Ammon's horn (tissue), 1 donor: ENCODE measurements at places on chromosomes 7 and 10.
A peak's percentile ranks its signal among the peaks of the same experiment; 100 is the strongest.

- no peak for DNase-seq
Observed at GRCh38 chr10:75042292-75042974, 69.0 kb upstream of the SAMD8 start.

- DNase-seq: no peak
Observed at GRCh38 chr7:7695111-7695817, 23.1 kb downstream of the RPA3 start.

DNA sequence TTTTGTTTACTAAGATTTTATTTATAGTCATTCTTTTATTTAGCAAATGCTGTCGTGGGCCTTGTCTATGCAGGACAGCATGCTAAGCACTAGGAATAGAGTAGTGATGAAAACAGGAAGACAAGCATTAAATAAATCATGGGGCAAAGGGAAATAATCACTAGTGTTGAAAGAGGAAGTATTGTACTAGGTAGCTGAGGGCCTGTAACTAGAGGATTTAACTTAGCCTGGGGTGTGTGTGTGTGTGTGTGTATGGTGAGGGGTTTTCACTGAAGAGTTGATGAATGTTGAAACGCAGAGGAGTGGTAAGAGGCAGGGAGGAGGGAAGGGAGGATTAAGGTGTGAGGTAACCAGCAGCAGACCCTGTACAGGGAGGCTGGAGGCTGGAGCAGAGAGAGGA, 446.4 kb downstream of the SDK1 start:
- DNase-seq: no peak

GRCh38 chr7:83040484-83040883, 122.2 kb downstream of the PCLO start:
- DNase-seq: no peak

DNA sequence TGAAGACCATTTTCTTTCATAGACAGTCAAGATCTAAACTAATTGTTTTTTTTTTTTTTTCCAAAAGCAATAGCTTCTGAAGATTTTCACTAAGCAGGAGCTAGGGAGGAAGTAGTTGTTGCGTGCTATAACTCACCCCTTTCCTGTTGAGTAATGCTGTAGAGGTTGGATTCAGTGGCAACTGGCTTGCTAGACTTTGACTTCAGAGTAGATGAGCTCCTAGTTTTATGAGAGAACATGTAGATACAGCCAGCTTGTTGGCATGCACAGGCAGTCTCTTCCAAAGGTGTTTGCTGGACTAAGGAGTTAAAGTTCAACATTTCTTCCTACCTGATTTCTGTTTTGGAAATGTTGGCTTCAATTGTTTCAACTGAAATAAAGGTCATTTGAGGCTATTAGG, 66.2 kb upstream of the MXI1 start:
- no peak for DNase-seq

- DNase-seq: no peak
Observed at GRCh38 chr7:157054927-157055326, 44.5 kb upstream of the MNX1 start.

DNA sequence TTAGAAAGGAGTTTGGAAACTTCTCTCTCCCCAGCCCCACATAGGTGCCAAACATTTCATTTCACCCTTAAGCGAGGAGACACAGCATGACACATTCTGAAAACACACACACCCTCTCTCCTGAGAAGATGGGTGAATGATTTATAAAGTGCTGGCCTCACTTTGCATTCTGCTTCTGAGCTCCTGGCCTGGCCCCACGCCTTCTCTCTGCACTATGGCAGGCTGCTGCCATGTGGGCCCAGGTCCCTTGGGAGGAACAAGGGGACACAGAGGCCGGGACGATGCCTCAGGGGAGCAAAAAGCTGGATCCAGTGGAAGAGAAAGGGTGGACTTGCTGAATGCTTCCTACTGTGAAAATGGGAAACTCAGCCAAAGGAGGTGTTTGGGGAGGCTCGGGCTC, 56.0 kb downstream of the CPXM2 start:
- DNase-seq: no peak

- DNase-seq: peak; percentile 61
Observed at GRCh38 chr10:73095481-73096021, 1.1 kb downstream of the P4HA1 start.

- no peak for DNase-seq
Observed at GRCh38 chr10:43249151-43249961, 17.5 kb downstream of the RASGEF1A start.

GRCh38 chr7:131076032-131076431, 251.6 kb upstream of the MKLN1 start:
- DNase-seq: no peak

DNA sequence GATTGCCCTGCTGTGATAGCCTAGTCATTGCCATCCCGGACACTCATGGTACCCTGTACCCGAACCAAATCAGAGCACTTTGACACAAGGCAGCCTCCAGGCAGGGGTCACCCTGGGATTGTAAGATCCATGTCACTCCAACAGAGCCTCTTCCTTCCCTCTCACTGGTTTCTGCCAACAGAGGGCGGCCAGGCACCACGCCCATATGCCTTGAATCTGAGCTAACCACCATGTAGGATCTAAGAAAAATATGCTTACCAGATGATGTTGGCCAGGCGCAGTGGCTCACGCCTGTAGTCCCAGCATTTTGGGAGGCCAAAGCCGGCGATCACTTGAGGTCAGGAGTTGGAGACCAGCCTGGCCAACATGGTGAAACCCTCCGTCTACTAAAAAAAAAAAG, 389.2 kb upstream of the KLF6 start:
- DNase-seq: no peak

GRCh38 chr7:154640266-154640865, 362.6 kb downstream of the PAXIP1 start:
- DNase-seq: peak; percentile 73

DNA sequence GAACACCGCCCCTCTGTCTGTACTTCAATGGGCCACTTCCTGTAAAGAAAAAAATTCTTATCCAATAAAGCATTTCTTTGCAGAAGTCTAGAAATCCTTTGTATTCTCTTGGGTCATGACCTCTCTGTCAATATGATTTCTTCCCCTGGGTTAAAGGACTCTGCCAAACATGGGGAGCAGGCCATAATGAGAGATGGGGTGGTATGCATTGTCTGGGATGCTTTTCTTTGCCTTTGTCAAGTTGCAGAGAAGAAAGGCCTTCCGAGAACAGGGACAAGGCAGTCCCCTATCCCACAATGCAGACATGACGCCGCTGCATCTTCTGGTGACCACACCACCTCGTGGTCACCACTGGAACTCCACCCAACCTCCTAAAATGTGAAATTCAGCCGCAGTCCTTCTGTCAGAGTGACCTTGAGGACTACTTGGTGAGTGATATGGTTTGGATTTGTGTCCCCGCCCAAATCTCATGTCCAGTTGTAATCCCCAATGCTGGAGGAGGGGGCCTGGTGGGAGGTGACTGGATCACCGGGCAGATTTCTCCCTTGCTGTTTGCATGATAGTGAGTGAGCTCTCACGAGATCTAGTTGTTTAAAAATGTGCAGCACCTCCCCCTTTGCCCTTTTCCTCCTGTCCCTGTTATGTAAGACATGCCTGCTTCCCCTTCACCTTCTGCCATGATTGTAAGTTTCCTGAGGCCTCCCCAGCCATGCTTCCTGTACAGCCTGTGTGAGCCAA, 15.2 kb upstream of the FRMPD2 start:
- DNase-seq: peak; percentile 80
